AG20443 (cell line): ENCODE measurements at places on chromosomes 6 and 20.

DNA sequence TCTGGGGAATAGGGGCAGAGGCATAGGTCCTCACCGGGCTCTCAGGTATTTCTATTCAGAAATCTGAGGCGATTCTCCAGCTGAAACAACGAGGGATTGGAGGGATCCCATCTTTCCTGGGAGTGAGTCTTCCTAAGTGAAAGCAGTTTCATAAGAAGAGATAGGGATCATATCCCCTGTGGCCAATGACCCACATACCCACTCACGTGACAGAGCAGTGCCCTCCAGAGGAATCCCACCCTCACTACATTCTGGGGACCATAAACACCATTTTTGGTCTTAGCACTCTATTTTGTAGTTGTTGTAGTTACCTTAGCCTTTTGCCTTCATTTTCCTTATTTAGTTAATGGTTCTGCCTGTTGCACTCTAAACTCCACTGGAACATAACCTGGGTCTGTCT lies 121.1 kb downstream of the GPR63 start:
- no peak for DNase-seq

- DNase-seq: no peak
Measured at GRCh38 chr6:125101631-125102030, 51.9 kb upstream of the TPD52L1 start.

DNA sequence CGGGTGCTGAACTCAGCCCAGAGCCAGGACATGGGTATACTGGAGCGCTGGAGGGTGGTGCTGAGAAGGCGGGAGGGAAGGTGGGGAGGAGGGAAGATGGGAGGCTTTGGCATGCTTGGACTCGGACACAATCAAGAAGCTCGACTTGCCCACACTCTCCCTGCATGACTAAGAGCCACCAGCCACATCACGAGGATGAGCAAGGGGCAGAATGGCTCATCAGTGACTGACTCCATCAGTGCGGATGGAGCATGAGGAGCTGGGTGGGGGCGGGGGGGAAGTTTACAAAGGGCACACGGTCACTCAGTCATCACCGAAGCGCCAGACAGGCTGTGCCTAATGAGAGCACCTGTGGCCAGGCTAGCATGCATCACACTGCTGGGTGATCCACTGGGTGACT lies 222.8 kb downstream of the KIF16B start:
- DNase-seq: peak; percentile 80

DNA sequence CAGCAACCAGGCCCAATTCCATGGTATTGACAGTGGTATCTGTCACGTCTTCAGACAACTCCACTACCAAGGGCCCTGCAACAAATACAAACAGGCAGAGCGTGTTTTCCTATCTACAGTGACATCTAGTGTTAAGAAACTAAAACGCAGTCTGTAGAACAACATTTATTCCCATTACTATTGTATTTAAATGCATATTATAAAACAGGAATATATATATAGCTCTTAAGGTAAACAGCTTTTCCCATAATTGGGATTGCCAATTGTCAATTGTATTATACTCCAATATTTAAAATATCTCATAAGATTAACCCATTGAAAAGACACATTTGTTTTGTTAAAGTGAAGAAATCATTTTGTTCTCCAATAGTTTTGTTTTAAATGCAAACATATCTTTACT lies 97.2 kb downstream of the KIF16B start:
- peak; percentile 47 for DNase-seq

DNA sequence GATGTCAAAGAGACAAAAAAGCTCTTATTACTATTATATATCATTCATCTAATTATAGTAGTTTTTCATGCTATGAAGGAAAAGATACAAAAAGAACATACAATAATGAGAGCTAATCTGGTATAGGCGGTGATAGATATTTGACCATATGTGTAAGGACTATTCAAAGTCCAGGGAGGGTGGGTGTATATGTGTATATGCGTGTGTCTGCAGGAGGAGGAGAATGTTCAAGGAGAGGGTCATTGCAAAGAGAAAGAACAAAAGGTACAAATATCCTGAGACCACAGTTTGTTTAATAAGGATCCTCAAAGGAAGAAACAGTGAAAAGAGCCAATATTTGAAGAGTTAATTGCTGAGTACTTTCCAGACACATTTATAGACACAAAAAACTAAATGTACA lies 1288.6 kb upstream of the CITED2 start:
- DNase-seq: no peak

DNA sequence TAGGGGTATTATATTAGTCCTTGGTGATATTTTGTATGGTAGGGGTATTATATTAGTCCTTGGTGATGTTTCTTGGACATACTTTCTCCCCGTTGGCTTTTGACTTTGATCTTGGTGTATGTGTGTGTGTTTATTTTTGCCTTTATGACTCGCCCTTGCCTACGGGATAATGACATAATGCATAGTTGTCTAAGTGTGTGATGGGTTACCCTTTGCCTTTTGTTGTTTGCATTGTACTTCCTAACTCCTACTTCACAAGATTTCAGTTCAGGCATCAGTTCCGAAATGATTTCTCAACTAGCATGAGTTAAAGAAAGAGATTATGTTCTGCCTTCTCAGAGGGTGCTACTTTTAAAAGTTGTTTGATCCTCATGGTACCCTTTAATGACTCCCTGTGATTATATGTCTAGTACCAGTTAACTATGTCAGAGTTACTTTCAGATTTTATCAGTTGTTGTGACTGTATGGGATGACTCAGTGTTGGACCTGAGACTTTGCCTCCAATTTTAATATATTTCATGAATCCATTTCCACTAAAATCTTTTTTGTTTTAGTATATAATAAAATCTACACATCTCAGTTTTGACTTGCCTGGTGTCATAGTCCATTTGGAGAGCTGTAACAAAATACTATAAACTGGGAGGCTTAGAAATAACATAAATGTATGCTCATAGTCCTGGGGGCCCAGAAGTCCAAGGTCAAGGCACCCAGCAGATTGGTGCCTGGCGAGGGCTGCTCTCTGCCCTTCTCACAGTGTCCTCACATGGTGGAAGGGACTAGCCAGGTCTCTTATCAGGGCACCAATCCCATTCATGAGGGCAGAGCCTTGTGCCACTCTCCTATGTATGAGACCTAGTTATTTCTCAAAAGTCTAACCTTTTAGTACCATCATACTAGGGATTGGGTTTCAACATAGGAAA lies 34.1 kb downstream of the CDYL start:
- DNase-seq: no peak

DNA sequence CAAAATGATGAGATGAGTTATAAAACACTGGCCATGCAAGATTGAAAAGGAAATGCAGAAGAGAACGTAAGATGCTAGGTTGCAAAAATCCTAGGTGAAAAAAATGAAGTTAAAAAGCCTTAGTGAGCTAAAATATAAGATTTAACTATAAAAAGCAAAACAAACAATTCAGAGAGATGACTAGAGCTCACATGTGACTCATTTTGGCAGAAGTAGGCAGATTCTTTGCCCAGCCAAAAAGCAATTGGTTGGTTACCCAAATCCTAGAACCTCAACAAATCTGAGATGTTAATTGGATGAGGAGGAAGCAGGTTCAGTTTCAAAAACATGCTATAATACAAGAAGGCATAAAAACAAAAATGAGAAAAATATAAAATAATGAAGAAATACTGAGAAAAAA lies 249.1 kb downstream of the OGFRL1 start:
- peak; percentile 58 for DNase-seq

DNA sequence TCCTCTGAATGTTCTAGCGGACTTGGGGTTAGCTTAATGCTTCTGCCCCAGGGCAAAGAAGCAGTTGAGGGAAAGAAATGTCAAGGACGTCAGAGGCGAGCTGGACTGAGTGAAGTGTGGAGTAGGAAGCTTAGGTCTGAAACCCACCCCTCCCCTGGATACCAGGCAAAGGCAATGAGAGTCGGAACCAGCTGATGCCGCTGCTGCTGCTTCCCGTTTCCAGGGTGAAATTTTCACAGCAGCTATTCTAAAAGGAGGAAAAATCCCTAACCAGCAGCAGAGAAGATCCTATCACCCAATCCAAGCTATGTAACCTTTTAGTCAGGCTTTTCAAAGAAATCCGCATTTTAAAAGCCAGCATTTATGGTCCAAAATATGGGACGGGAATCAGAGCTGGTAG lies 564.3 kb downstream of the LMBRD1 start:
- DNase-seq: no peak

DNA sequence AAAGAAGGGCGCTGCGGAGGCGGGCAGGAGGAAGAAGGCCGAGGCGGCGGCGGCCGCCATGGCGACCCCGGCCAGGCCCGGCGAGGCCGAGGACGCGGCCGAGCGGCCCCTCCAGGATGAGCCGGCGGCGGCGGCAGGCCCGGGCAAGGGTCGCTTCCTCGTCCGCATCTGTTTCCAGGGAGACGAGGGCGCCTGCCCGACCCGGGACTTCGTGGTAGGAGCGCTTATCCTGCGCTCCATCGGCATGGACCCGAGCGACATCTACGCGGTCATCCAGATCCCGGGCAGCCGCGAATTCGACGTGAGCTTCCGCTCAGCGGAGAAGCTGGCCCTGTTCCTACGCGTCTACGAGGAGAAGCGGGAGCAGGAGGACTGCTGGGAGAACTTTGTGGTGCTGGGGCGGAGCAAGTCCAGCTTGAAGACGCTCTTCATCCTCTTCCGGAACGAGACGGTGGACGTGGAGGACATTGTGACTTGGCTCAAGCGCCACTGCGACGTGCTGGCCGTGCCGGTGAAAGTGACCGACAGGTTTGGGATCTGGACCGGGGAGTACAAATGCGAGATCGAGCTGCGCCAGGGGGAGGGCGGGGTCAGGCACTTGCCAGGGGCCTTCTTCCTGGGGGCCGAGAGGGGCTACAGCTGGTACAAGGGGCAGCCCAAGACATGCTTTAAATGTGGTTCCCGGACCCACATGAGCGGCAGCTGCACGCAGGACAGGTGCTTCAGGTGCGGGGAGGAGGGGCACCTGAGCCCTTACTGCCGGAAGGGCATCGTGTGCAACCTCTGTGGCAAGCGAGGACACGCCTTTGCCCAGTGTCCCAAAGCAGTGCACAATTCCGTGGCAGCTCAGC lies 780 bp downstream of the ZCCHC3 start:
- peak; percentile 76 for DNase-seq

DNA sequence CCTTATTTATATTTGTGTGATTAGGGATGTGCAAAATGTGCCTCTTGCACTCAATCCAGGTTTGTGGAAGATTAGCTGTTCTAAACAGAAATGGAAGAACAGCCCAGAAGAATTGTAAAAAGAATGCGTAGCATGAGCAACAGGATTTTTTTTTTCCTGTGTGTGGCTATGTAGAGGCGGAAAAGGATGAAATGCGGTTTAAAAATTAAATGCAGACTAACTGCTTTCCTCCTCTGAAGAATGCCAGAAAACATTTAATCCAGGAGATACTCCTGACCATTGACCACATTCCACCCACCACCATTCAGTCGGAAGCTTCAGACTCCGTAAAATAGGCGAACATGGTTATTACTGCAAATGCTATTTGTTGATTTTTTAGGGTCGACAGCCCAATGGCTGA lies 83.4 kb downstream of the BMP6 start:
- DNase-seq: no peak

DNA sequence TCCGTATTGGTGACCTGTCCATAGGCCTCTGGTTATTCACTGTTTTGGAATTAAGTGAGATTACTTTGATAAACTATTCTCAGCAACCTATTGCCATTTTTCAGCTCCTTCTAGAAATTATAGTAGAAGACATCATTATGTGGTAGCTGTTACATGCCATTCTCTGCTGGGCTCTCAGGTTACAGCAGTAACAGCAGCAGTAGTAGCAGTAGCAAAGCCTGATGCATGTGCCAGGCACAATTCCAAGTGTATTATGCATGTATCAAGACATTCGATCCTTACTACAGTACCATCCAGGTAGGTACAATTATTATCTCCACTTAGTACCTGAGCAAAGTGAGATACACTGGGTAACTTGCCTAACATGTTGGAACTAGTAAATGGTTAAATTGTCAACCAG lies 74.3 kb downstream of the RPS12 start:
- no peak for DNase-seq

DNA sequence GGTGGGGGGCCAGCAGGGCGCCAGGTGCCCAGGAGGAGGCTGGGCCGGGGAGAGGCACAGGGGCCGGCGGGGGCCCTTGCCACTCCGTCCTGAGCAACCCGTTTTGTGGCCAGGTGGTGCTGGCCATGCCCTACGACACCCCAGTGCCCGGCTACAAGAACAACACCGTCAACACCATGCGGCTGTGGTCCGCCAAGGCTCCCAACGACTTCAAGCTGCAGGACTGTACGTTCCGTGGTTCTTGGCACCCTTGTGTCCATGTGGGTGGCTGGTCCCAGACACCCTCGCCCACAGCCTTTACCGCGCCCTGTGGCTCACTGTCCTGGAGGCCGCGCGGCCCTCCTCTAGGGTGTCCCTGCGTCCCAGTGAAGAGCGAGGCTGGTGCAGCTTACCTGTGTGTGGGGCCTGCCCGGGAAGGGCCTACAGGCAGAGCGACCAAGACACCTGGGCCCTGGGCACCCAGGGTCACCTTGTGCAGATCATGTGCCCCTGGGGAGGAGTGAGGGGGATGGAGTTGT lies 28.7 kb downstream of the PYGB start:
- no peak for DNase-seq

DNA sequence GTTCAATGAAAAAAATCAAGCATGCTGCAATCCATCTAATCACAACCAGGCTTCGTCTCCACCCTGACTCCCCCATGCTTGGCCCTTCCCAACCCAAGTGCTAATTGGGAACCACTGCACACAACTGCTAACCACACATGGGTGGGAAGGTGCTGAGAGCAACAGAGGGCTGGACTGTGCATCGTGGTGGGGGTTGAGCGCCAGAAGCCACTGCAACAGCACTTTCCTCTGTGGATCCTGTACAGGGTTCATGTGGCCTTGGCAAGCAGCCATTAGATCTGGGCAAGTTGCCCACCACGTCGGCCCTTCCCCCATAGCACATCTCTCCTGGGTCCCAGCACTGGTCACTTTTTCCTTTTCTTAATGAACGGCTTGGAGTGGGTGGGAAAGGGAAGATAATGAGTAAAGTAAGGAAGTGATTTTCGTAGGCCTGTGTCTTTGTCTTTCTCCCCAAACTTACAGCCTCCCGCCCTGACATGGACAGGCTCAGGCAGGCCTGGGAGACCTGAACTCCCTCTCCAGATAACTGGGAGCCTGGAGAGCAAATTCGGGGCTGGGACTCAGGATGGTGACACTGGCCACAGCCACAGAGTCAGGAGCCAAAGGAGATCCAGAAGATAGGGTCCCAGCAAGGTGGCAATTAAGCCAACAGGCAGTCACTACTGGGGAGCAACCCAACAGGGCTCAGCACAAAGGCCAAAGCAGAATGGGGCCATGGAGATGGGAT lies 34.4 kb upstream of the MRPS10 start:
- peak; percentile 83 for DNase-seq

DNA sequence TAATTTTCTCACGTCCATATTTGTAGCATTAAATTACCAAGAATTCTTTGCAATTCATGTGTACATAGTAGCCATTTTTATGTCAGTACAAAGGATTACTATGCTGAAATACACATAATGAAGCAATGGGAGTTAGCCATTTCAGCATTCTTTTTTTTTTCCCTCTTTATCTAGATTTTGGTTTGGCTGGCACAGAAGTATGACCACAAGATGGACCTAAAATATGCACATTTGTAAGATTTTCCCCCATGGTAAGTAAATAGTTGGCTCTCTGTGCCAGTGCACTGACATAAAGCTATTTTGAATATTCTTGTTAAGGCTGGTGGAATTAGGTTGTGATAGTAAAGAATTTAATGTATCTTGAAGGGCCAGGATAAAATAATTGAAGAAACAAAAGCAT lies 486.1 kb upstream of the BTBD3 start:
- peak; percentile 17 for DNase-seq

- no peak for DNase-seq
Measured at GRCh38 chr20:38798266-38798665, 7.2 kb upstream of the PPP1R16B start.

- DNase-seq: peak; percentile 88
Measured at GRCh38 chr6:19180348-19181072, 656.7 kb upstream of the ID4 start.
